Bronchial epithelial cell (primary cell): ENCODE measurements at places on chromosomes 5 and 9.

DNA sequence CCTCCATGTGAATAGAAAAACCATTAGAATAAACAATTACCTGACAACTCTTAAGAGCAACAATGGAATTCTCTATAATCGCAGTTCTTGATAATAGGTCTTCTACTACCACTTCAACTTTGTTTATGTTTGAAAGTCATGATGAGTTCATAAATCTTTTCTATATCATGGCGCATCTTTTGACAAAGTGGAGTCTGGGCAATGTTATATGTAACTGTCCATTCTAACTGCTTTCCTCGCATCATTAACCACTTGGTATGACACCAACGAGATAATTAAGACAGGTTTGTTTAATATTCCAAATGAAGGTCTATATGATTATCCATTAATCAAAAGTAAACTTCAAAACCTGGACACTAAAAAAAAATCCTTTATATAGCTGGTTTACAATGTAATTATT is 272.0 kb downstream of the DENND1A start:
- DNase-seq, result no peak

DNA sequence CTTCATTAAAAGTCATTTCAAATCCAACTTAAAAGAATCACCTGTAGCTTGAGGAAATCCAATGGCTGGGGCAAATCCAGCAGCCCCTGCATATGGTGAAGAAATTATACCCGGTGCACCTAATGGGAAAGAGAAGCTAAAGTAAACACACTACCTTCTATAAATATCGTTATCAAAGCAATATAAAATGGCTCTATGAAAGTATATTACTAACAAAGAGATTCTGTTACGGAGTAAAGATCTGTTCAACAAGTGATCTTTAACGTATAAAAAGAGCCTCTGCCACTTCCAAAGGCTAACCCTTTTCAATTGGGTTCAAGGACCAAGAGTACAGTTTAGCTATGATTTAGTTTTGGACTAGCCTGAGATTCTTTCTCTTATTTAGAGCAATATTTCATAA is 59.7 kb upstream of the SUSD1 start:
- DNase-seq, result no peak

DNA sequence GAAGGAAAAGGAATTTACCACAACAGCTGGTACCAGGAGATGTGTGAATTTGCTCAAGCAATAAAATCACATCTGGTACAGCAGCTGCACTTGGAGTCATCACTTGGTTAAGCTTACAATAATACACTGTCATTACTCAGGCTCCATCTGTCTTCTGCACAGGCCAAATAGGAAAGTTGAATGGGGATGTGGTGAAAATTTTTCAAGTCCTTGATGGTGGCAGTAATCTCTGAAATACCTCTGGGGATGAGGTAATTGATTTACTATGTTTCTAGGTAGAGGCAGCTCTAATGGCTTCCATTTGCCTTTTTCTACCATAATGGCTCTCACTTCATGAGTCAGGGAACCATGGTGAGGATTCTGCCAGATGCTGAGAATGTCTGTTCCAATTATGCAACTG is 206.8 kb upstream of the ATP10B start:
- DNase-seq, result no peak

- DNase-seq, result no peak
Observed at GRCh38 chr9:34896112-34896511, 62.0 kb upstream of the PHF24 start.

- DNase-seq, result no peak
Observed at GRCh38 chr5:42636946-42637345, 119.7 kb upstream of the CCDC152 start.

- no peak for DNase-seq
Observed at GRCh38 chr5:143281226-143281625, 122.3 kb downstream of the NR3C1 start.

DNA sequence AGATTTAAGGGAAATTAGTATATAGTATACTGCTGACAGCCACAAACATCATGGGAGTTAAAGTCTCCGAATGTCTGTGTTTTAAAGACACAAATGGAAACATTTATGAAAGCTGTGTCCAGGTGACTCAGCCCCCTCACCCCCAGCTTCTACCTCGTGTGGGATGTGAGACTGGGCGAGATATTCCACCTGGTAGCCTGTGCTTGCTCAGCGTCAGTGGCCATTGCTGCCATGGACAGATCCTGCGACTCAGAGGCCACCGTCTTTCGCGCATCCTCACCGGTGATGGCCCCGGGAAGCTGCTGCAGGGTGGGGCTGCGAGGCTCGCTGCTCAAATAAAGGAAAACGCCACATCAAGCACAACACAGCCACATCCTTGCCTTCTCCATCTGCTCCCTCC is 31.2 kb upstream of the EXOC3 start:
- no peak for DNase-seq

DNA sequence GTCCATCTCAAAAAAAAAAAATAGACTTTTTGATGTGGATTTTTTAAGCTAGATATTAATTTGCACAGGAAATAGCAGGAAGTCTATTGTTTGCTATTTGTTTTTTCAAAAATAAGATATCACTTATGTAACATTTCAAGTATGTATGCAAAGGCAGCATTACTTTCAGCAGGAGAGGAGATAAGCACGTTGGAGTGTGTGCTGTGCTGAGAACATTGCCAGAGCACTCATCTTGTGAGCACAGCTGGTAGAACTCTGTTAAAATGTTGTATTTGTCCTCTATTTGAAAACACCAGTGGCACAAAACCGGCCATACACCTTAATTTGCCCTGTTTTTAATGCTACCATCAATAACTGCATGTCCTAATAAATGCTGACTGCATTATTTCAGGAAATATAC is 1061.9 kb upstream of the CDH18 start:
- no peak for DNase-seq

- no peak for DNase-seq
Observed at GRCh38 chr5:168898247-168898911, 319.2 kb upstream of the PANK3 start.

DNA sequence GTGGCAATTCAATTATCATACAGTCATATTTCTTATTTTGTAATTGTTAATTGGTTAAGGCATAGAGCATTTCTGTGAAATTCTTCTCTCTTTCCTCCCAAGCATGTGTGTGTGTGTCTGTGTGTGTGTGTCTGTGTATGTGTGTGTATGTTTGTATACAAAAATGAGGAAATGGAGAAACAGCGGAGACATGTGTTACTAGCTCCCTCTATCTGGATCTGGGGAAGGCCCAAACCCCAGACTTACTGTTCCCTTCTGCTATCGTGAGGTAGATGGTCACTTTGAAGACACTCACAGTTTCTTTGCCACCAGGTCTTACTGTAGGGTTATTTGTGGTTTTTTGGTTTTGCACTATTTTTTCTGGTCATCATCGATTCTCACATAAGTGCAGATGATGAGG is 11.4 kb upstream of the C5orf63 start:
- DNase-seq, result no peak

- no peak for DNase-seq
Observed at GRCh38 chr5:72467461-72467860, 39.7 kb downstream of the ZNF366 start.

- no peak for DNase-seq
Observed at GRCh38 chr9:136615631-136616306, 46.9 kb upstream of the EGFL7 start.

DNA sequence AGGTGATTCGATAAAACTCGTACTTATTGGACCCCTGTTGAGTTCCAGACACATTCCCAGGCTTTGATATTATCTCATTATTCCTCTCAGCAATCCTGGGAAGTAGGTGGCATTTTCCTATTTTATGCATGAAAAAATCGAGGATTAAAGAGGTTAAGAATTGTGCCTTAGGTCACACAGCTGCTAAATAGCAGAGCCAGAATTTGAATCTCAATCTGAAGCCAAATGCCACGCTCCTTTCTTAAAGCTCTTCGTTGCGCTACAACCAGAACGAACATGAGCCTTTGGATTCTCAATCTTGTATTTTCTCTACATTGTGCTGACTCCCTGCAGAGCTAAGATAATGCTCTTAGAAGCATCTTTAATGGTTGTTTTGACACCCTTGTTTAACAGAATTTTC is 527.8 kb upstream of the TLE4 start:
- DNase-seq, result no peak

DNA sequence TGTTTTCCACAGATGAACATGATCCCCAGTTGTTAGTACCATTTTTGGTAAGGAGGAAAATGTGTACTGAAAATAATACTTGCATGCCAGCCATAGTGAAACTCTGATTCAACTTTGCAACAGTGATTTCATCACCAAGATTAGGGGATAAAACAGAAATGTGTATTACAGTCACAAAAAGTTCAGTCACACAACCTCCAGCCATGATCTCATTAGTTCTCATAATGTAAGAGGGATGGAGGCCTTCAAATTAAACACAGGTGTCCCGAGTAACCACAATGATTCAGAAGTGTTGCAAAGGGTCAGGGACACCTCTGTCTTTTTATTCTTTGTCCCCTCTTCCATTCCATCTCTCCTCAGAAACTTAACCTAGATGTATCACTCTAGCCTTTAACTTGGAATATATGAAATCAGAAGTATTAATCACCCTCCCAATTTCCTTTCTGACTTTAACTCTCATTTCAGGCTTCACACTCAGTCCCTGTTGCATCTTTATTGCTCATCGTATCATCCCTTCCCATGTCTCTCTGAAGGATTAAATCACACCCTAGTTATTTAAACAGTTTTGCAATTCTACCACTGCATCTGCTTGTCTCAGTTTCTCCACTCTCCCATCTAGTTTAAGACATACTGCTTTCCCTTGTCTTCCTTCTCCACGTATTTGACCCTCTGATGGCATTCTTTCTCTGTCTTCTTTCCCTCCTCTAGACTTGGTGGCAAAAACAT is 291.2 kb downstream of the ADAMTS6 start:
- DNase-seq, result peak; percentile 96

- DNase-seq, result no peak
Observed at GRCh38 chr5:32383586-32383985, 61.0 kb downstream of the ZFR start.

GRCh38 chr9:131216806-131217205 is 59.5 kb downstream of the FAM78A start:
- no peak for DNase-seq

GRCh38 chr5:179306191-179307012 is 38.9 kb downstream of the ADAMTS2 start:
- DNase-seq, result no peak

- DNase-seq, result no peak
Observed at GRCh38 chr5:31445041-31445600, 86.8 kb downstream of the DROSHA start.
